ENCODE measurements at places on chromosomes 4 and X.

DNA sequence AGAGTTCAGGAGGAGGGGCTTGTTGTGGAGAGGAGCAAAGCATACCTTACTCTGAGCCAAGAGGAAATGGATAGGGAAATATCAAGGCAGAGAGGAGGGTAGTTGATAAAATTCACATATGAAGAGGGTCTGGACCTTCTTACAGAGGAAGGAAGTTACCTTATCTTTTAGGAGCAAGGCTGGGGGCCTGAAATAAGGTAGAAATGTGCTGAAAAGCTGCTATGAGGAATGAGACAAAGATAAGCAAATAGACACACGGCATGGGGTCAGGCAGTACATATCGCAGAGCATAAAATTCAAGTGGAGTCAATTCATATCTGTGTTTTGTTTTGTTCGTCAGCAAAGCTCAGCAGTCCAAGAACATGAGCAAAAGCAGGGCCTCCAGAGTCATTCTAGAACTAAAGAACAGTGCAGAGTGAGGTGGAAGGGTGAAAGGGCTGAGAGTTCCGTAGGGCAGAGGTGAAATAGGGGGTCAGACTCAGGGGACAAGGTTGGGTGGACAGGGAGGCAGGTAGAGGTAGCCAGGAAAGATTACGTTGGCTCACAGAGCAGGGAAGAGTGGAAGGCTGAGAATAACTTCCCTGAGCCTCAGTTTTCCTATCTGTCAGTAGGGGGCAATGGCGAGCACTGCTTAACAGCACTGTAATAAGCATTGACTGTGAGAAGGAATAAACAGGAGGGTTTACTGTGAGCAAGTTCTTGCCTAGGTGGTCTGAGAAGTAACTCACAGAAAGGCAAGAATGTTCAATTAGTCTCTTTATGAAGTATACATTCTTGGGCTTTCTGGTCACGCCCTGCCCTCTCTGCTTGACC is 9.2 kb downstream of the VSIG4 start:
- no peak for DNase-seq

GRCh38 chrX:147953976-147954375 is 27.2 kb upstream of the FMR1NB start:
- DNase-seq: no peak

GRCh38 chr4:142874684-142875083 is 28.6 kb upstream of the INPP4B start:
- no peak for DNase-seq

GRCh38 chr4:41701983-41702382 is 46.5 kb downstream of the PHOX2B start:
- DNase-seq: no peak

GRCh38 chrX:147847999-147848398 is 63.7 kb upstream of the FMR1 start:
- DNase-seq: no peak

DNA sequence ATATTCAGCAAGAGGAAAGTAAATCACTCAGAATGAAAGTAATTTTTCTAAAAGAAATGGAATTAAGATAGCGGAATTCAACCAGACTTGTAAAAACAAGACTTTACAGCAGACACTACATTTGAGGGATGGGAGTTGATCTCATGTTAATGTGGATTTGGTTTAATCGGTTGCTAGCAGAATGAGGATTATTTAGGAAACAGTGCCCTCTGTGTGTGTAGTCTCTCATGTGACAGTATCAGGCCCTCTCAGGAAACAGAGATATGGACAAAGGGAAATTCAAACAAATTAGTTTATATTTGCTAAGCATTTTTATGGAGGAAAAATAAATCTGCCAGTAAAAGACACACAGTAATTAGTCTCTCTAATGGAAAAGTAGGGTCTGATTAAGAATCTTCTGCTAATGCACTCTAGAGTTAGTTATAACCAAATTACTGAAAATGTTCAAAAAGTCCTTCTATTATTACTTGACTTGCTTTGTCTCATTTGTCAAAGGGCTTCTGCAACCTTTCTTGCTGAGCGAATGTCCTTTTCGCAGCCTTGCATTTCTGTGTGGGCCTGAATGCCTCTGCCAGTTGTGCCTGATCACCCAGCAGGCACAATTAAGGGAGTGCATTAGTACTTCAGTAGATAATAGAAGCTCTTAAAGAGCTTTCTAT is 1282.3 kb upstream of the TENM3 start:
- DNase-seq: no peak

- DNase-seq: no peak
These were observed 202.9 kb downstream of the CHIC1 start for GRCh38 chrX:73765776-73766430.

- no peak for DNase-seq
These were observed 3.9 kb downstream of the BST1 start for GRCh38 chr4:15706646-15707362.
